ENCODE measurements at places on chromosomes 4 and X.

- no peak for DNase-seq
Measured at GRCh38 chr4:89595125-89595789, 241.7 kb downstream of the SNCA start.

- DNase-seq, result peak; percentile 44
Measured at GRCh38 chr4:75995727-75996126, 5.0 kb upstream of the SDAD1 start.

GRCh38 chr4:80188801-80189458 lies 8.4 kb upstream of the PRDM8 start:
- no peak for DNase-seq

DNA sequence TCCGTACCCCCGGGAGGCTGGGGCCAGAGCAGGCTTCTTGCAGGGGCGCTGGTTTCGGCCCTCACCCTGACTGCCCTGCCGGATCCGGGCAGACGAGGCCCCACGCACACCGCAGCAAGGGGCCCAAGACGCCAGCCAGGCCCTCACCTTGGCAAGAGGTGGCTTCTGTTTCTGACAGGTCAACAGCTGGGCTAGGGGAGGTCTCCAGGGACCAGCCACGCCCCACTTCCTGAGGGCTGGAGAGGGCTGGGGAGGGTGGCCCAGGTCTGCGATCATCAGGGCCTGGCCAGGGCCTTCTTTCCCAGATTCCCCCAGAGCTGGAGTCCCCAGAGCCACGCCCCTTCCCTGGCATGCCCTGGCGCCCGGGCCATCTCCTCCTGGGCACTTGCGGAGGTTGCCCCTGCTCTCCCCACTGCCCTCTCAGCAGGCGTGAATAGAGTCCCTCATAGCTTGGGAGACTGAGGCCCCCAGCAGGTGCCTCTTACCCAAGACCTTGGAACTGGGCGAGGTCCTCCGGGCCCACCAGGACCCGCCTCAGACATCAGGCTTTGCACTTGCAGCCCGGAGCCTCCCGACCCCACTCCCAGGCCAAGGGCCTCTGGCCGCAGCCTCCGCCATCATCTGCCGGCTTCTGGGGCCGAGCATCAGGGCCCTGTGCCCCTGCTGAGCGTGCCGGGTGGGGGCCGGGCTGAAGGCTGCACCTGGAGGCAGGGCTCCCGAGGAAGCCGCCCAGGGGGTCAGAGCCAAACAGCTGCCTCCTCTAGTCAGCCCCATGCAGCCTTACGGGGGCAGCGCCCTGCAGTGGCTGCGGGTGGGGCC lies 6.3 kb upstream of the FGFR3 start:
- DNase-seq, result no peak

- no peak for DNase-seq
Measured at GRCh38 chr4:110156442-110156841, 42.0 kb downstream of the ELOVL6 start.

GRCh38 chrX:18457000-18457399 lies 31.6 kb downstream of the CDKL5 start:
- no peak for DNase-seq

- no peak for DNase-seq
Measured at GRCh38 chr4:27066591-27066990, 205.9 kb downstream of the STIM2 start.

GRCh38 chr4:665381-665750 lies 8.7 kb downstream of the ATP5ME start:
- DNase-seq, result no peak

GRCh38 chrX:148540671-148541583 lies 40.5 kb downstream of the AFF2 start:
- no peak for DNase-seq

- DNase-seq, result no peak
Measured at GRCh38 chr4:52172166-52172565, 121.1 kb downstream of the SPATA18 start.

GRCh38 chr4:77861495-77861894 lies 1.1 kb upstream of the MRPL1 start:
- peak; percentile 4 for DNase-seq

DNA sequence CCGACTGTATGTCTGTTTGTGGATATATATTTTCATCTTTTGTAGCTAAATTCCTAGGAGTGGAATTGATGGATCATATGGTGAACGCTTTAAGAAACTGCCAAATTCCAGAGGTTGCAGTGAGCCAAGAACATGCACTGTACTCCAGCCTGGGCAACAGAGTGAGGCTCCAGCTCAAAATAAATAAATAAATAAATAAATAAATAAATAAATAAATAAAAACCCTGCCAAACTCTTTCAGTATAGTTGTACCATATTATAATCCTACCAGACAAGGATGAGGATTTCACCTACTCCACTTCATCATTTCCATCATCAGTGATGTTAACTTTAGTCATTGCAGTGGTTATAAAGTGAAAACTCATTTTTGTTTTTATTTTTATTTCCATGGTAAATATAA lies 325.1 kb upstream of the ANXA10 start:
- no peak for DNase-seq

DNA sequence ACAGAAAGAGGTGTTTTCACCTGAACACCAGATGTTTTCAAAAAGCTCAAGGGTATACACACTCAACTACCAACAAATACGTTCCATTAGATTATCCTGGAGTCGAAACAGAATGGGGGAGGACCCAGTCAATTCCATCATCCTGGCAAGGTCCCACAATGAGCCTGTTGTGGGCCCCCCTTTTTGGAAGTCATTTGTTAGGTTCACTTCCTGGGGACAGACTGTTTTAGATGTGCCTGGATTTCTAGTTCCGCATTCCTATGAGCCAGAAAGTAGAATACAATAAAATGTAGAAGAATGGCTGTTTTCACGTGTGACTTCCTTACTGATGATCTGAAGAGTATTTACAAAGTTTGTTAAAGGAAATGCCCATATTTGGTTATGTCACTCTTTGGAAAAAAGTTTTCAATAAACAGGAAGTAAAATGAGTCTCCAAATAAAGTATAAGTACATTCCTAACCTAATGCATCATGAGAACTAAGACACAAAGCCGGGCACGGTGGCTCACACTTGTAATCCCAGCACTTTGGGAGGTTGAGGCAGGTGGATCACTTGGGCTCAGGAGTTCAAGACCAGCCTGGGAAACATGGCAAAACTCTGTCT lies 192.5 kb downstream of the MAML3 start:
- no peak for DNase-seq

DNA sequence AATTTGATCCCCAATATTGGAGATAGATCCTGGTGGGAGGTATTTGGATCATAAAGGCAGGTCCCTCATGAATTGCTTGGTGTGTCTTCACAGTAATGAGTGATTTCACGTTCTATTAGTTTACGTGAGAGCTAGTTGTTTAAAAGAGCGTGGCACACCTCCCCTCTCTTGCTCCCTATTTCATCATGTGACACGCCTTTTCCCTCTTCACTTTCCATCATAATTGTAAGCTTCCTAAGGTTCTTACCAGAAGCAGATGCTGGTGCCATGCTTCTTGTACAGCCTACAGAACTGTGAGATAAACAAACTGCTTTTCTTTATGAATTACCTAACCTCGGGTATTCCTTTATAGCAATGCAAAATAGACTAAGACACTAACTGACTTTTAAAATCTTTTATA lies 34.0 kb upstream of the FMR1 start:
- no peak for DNase-seq

GRCh38 chr4:79255793-79256192 lies 70.1 kb downstream of the NAA11 start:
- no peak for DNase-seq

- no peak for DNase-seq
Measured at GRCh38 chr4:184011826-184012380, 106.8 kb downstream of the STOX2 start.

GRCh38 chrX:23901060-23901459 lies 6.7 kb downstream of the APOO start:
- DNase-seq, result peak; percentile 55

GRCh38 chr4:182975806-182976205 lies 58.6 kb upstream of the DCTD start:
- peak; percentile 86 for DNase-seq

GRCh38 chr4:38620065-38620464 lies 43.9 kb upstream of the KLF3 start:
- DNase-seq, result no peak

DNA sequence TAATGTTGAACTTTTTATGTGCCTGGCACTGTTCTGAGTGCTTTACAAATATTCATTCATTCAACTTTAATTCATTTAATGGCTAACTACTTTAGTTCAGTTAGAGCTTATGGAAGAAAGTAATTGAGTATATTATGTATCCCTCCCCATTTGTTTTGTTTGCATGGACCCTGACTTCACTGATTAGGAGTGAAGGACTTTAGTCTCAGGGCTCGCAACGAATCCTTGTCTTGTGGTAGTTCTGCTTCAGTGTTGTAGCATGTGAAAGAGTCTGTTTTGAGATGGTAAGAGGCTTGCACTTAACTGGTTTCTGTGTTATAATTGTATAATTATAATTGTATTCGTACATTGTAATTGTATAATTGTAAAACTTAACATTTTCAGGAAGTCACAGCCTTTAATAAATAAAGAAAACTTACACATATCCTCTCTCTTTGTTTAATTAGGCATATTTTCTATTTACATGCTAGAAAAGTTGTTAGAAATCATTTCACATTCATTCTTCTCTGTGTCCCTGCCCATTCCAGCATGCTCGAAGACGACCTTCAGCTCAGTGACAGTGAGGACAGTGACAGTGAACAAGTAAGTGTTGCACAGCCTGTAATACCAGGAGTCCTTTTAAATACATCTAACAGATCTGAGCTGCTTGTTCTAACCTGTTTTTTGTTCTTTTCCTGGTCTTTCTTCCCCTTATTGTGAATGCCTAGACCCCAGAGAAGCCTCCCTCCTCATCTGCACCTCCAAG lies 115.1 kb downstream of the KLHL8 start:
- DNase-seq, result no peak

- DNase-seq, result no peak
Measured at GRCh38 chrX:106903291-106903824, at the start of gene RIPPLY1. Gene RIPPLY1 (minus strand): TSS chrX:106903341. CDS start chrX:106903287, 54 bp downstream.

Data from fibroblast of skin of abdomen (primary cell).